ENCODE measurements at places on chromosomes 7 and 10.

GRCh38 chr10:132645630-132646442, 108.2 kb downstream of the INPP5A start:
- no peak for DNase-seq

DNA sequence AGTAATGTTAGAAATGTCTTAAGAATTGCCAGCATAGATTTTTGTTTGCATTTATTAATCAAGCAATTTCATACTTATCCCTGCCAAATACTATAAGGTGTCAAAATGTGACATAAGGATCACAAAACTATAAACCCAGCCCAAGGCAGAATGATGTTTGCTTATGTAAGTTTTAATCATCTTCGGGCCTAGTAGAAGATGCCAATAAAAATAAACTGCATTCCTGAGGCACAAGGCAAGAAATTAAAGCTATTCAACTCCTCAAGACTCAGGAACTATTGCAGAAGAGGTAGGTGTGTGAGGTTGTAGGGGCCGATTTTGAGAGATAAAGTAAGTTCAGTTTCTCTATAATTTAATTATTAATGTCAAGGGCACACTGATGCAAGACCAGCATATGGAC, 189.4 kb upstream of the AHR start:
- peak; percentile 63 for DNase-seq

- no peak for DNase-seq
Measured at GRCh38 chr7:139648941-139649425, 125.5 kb downstream of the CLEC2L start.

GRCh38 chr10:17029581-17030271, 99.9 kb downstream of the CUBN start:
- DNase-seq: peak; percentile 46

DNA sequence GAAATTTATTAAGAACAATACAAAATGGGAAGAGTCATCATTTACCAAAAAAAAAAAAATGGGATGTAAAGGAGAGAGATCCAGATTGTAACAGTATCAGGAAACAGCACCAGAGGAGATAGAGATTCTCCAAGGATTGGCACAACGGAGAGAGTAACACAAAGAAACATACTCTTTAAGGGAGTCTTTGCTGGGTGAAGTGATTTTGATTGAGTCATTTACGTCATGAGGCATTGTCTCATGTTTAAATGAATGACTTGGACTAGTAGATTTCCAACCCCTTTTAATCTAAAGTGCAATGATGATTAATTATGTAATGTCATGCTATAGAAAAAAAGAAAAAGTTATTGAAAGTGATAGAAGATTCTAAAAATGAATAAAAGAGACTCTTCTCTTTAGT, 68.8 kb downstream of the ITGB8 start:
- DNase-seq: no peak

GRCh38 chr10:123906884-123907652, 15.5 kb upstream of the CPXM2 start:
- no peak for DNase-seq

DNA sequence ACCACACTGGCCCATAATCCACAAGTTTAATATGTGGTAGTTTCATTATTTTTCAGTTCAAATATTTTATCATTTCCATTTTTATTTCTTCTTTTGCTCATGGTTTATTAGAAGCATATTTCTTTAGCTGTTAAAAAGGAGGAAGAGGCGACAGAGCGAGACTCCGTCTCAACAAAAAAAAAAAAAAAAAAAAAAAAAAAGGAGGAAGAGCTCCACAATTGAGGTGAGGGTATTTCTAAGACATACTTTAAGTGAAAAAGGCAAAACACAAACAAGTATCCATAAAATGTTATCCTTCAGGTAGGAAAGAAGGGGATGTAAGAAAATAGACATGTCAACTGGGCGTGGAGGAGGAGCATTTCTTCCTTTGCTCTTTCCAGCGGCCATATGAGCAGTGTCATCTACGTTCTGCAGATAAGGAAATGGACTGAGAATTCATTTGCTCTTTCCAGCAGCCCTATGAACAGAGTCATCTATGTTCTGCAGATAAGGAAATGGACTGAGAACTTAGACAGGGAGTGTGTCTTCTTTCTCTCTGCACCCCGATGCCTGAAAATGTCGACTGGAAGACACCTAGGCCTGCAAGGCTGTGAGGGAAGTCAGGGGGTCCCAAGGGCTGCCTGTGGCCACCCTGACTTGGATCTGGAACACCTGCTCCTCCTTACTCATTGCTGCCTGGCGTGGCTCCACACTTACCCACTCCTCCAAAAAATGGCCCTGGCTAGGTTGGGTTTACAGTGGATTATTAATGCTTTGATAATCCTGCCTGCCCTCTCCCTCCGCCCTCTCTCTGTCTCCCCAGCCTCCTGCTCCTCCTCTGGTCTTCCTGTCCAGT, 18.9 kb upstream of the RAMP3 start:
- DNase-seq: no peak

DNA sequence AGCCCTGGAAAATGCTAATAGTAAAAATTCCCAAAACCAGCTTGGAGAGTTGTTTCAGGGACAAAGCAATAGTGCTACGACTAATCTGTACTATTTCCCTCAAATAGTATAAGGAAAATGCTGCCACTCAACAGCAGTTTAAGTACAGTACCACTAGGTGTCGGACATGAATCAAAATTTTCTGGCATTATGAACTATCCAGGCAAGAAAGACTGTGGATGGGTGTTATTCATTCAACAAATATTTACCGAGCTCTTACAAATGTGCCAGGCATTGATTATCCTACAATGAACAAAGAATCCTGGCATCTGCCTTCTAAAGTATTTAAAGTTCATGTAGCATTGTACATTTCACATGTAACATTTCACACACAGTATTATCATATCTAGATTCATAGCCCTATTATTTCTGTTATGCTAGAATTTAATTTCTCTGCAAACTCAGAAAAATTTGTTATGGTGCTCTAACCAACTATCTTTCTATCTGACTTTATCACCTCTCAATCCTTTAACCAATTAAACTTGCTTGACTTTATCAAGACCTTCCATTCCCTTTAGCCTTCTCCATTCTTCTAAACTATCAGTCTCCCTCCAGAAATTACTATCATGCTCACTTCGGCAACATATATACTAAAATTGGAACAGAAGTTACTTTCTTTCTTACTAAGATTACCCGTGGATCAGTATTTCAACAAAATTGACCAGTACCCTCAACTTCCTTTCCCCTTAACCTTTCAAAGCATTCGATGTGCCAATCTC, 80.6 kb downstream of the ARHGAP21 start:
- DNase-seq: peak; percentile 71

GRCh38 chr7:150877536-150877935, 25.2 kb downstream of the AOC1 start:
- DNase-seq: no peak

DNA sequence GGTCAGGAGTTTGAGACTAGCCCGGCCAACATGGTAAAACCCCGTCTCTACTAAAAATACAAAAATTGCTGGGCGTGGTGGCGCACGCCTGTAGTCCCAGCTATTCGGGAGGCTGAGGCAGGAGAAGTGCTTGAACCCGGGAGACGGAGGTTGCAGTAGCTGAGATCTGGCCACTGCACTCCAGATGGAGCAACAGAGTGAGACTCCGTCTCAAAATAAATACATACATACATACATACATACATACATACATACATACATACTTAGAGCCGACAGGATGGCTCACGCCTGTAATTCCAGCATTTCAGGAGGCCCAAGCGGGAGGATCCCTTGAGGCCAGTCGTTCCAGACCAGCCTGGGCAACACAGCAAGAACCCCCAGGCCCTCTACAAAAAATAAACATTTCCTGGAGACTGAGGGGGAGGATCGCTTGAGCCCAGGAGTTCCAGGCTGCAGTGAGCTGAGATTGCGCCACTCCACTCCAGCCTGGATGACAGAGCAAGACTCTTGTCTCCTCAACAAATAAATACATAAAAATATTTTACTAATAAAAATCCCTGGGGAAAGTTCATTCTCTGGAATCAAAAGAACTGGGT, 90.9 kb upstream of the TNRC18 start:
- no peak for DNase-seq

GRCh38 chr7:115037128-115037802, 115.4 kb downstream of the MDFIC start:
- no peak for DNase-seq

- DNase-seq: no peak
Measured at GRCh38 chr7:130878785-130879184, 144.8 kb upstream of the KLF14 start.

DNA sequence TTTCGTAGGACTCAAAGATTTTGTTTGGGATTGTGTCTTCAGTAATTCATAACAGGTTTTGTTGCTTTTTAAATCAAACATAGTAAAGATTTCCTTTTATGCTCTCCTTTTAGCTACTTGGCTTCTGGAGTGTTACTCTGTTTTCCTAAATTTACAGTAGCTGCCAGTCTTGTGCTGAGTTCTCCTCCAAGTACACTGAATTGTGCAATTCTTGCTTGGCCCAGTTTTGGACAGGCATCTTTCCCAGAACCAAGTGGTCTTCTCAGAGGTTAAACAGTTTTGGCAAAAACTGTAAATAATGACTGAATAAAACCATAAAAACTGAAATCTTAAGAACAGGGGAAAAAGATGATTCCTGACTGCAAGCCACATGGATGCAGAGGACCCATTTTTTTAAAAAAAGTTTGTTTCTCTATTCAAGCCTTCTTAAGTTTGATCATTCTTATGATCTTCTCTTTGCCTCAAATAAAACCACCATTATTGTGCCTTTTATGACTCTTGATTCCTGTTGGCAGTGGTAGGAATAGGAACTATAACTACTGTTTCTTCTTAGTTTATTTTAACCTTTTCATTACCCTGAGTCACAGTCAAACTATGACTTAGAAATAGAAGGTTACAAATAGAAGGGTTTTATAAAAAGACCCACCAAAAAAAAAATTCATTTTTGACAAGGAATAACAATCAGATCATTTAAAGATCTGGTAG, 88.0 kb downstream of the MDFIC start:
- DNase-seq: no peak

DNA sequence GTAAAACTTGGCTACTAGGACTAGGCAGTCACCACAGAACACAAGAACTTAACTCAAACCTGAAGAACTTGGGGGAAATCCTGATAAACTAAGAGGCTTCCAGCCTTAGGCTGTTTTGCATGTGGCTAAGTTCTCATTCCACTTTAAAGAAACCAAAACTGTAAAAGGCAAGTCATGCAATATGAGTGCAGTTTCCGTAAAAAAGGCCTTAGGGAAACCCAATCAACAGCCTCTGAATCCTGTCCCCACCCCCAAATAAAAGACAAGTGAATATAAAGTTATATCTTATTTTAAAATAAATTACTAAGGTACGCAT, 95.1 kb downstream of the USP6NL start:
- no peak for DNase-seq

DNA sequence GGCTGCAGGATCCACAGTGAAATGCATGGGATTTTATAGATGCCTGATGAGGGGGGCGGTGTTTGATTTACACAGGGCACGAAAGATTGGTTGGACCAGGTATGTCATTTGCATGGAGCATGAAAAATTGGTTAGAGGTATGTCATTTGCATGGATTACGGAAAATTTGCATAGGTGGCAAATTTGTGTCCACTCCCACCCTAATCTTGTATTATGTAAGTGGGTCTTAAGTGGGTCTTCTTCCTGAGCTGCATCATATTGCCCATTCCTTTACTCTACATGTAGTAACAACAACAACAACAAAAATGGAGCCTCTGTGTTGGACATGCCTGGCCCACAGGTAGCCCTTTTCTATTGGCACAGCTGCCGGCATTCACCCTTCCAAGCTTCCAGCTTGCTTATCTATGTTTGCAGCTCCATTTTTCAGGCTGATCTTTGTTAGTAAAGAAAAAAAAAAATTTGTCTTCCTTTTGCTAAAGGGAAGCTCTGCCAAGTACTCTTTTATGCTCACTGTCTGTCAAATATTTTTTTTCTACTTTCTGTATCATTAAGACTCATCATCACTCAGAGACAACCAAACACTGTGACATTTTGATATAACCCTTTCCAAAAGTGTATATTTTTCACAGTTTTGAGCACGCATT, 10.3 kb upstream of the ZNF273 start:
- no peak for DNase-seq

GRCh38 chr7:55787796-55788195, 74.8 kb downstream of the SEPTIN14 start:
- DNase-seq: no peak

- no peak for DNase-seq
Measured at GRCh38 chr10:131561897-131562296, 250.4 kb upstream of the TCERG1L start.

- no peak for DNase-seq
Measured at GRCh38 chr10:49486738-49487137, 52.2 kb downstream of the ERCC6 start.

- no peak for DNase-seq
Measured at GRCh38 chr10:69844698-69845097, 43.0 kb downstream of the COL13A1 start.

- DNase-seq: no peak
Measured at GRCh38 chr7:47887016-47887640, 61.1 kb downstream of the PKD1L1 start.

GRCh38 chr10:52951824-52952223, 179.2 kb upstream of the MBL2 start:
- DNase-seq: peak; percentile 24

GRCh38 chr7:77657427-77658224, 38.6 kb upstream of the RSBN1L start:
- peak; percentile 48 for DNase-seq

GRCh38 chr10:74153676-74154075, 2.7 kb downstream of the ADK start:
- DNase-seq: no peak

GRCh38 chr7:140317999-140318398, 80.3 kb downstream of the SLC37A3 start:
- no peak for DNase-seq

- DNase-seq: no peak
Measured at GRCh38 chr10:131082201-131082850, 229.2 kb downstream of the TCERG1L start.

GRCh38 chr7:30252885-30253795, 31.3 kb upstream of the ZNRF2 start:
- DNase-seq: no peak

DNA sequence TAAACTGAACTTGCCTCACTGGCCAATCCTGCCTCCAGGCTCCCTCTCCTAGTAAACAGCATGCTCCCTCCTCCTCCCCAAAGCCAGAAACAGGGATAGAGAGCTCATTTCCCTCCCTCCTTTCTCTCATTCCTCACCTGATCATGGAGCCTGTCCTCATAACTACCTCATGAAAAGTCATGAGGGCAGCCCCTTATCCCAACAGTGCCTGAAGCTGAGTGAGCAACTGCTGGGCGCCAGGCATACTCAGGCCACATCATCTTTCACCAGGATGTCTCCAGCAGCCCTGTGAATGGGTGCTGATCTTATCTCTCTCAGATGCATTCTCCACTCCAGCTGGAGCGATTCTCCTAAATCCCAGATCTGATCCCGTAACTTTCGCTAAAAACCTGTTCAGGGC, 307.2 kb downstream of the PRPF18 start:
- no peak for DNase-seq
